ENCODE measurements at places on chromosomes 7 and 10.
A peak's percentile ranks its signal among the peaks of the same experiment; 100 is the strongest.

DNA sequence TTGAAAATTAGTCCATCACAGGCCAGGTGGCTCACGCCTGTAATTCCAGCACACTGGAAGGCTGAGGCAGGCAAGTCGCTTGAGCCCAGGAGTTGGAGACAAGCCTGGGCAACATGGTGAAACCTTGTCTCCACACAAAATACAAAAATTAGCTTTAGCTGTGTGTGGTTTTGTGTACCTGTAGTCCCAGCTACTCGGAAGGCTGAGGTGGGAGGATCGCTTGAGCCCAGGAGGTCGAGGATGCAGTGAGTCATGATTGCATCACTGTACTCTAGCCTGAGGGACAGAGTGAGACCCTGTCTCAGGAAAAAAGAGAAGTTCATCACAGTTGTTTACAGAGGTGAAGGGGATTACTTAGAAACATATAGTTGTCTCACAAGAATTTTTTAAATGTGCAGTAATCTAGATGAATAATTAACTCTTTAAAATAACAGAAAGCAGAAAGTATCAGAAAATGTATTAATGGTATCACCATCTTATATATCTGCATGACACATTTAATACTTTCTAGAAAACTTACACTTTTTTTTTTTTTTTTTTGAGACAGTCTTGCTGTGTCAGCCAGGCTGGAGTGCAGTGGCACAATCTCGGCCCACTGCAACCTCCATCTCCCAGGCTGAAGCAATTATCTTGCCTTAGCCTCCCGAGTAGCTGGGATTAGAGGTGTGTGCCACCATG, 8.9 kb downstream of the LCOR start:
- DNase-seq, result no peak

DNA sequence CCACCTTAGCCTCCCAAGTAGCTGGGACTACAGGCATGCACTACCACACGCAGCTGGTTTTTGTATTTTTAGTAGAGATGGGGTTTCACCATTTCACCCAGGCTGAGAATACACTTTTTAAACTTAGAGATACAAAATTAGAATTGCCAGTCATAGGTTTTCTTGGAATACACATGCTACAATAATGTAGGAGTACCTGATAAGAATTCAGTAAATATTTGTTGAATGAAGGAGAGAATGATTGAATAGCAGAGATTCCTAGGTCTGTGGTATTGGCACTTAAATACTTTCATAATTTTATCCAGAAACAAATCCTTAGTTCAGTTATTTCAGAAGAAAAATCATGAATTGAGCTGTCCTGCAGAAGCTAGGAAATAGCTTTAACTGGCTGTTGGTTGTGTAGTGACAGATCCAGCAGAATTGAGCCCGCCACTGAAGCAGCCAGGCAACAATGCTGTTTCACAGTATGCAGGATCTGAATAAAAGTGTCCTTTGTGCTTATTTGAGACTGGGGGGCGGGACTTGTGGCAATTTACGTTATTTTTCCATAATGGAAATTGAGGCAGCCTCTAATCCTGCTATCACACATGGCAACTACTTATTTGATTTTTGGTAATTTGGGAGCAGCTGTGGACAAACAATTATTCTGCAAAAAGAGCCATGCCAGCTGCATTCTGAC, 31.5 kb downstream of the NRF1 start:
- no peak for DNase-seq

- no peak for DNase-seq
Measured at GRCh38 chr7:147775516-147776284, 814.9 kb upstream of the C7orf33 start.

- peak; percentile 63 for DNase-seq
Measured at GRCh38 chr7:128266883-128267594, 26.0 kb downstream of the LEP start.

DNA sequence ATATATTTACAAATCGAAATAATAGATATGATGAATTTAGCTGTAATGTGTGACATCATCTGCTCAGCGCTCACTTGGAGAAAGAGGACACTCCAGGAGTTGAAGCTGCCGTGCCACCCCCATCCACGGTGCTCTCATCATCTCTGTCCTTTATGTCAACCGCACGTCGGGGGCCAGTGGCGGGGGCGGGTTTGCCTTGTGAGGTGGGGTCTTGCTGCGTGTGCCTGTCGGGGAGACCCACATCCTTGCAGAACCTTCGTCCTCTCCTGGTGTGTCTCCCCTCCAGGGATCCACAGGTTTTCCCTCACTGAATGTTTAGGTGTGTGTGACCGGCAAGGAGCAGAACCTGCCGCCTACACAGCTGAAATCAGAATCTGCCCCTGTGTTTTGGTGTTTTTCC, 71.6 kb downstream of the INPP5A start:
- DNase-seq, result no peak

DNA sequence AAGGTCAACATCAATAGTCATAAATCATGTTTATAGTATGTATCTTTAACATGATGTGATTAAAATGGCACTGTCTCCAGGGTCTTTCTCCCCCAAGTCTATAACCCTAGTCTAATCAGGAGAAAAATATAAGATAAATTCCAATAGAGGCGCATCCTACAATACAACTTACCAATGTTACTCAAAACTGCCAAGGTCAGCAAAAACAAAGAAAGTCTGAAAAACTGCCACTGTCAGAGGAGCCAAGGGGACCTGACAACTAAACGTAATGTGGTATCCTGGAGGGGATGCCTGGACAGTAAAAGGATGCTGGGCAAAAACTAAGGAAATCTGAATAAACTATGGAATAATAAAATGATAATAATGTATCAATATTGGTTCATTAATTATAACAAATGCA, 63.9 kb downstream of the TPK1 start:
- no peak for DNase-seq

DNA sequence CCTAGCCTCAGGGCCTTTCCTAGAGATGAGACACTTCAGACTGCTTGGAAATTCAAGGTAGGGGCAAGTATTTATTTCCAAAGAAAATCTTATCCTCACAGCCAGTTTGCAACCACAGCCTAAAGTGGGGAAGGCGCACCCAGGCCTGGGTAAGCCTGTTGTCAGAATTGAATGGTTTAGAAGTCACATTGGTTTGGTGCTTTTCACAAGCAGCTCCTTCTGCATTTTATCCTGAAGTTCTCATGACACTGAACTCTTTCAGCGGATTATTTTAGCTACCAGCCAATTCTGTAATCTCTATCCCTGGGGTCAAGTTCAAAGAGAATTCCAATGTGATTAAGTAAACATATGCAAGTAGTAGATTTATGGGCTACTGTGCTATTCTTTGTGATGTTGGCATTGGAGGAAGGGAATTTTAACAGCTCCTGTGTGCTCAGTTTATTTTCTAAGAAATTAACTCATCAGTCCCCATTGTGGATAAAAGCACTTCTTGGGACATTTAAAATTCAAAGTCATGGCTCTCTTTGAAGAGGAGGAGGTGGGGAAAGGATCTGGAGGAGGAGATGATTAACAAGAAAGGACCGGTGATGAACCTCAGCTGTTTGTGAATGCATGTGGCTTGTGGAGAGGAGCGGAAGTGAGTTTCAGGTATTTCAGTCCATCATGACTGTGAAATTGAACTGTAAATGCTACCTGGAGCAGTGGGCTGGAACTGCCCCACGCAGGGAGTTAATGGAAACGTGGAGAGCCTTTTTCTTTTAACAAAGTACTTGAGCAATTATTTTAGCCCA, 90.2 kb upstream of the CACUL1 start:
- no peak for DNase-seq

DNA sequence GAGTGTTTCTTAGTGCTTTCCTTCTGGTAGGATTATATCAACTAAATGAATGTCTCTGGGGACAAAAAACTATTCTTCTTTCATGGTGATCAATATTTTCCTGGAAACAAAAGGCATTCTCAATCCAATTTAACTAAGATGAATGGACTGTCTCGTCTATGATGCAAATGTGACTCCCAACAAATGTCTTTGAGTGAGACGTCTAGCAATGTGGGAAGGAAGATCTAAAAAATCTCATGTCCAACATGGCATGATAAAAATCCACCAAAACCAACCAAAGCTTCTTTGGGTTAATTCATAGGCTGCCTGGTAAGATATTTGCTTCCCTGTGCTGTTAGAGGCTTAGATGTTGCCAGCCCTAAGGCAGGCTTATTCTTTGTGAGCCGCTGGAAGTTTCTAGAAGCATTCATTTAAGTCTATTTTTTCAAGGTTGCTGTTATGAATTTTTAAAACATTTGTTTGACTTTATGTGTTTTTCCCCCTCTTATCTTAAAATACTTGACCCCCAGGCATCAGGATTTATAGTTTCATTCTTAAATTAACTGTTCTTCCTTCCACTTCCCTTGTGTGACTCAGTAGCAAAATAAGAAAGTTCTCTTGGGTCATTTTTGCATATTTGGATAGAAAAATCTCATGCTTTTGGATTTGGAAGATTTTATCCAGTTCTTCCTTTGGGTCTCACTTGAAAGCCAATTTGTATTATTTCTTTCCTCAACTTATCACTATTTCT, 156.3 kb downstream of the NRP1 start:
- DNase-seq, result no peak

DNA sequence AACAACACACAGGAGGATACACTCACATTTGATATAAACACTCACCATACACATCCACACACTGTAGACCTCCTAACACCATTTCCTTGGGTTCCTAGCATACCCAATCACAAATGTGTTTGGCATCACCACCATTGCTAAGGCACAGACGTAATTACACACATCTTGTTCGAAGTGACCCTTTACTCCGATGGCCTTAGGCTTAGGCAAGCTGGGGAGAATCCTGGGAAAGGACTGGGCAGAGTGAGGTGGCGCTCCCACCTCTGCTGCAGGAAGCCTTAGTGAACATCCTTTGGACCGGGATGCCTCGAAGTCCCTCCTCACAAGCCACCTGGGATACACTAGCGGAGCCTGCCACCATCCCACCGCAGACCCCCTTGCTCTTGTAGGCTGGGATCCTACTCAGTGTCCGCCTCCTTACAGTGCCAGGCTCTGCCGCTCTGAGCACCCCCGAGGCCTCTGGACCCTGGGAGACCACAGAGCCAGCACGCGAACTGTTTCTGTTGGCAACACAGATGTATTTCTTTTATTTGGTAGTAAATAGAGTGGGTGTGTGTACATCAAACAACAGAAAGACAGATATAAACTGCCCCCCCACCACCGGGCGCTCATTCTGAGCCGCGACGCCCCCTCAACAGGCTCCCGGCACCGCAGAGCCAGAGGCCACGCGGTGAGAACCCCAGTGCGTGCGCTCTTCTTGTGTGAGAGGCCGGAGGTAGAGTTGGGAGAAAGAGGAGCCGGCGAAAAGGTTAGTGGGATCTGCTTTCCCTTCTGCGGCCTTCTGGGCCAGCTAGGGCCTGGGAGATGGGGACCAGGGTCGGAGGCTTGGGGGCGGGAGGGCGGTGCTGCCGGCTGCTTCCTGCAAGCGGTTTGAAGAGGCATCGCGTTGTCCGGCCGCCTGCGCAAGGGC, 5.9 kb upstream of the HMX2 start:
- DNase-seq, result no peak

DNA sequence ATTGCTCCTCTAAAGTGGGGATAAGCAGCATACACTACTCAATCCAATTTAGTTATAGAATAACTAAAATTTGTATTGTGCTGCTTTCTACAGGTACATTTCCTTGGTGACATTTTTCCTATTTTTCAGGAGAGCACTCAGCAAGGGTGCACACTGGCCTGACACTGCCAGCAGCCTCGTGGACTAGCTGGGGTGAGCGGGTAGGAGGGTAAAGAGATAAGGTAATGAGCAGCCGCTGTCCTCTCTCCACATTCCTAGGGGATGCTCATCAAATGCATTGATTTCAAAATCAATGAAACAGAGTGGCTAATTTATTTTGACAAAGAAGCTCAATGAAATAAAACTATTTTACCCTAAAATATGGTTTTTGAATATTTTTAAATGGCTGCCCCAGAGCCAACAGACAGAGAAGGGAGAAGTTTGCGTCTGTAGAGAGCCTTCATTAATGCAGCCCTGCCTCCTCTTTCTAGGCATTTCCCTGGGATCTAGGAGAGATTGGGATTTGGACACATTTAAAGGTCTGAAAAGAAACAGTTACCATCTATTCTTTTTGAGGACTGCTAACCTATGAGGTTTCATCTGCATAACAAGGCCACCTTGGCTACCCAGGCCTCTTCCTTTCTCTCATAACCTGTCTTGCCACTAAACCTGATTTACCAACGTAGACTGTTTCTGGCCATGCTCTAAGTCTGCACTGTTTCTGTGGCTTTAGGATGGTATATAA, 561.0 kb downstream of the IPMK start:
- no peak for DNase-seq

DNA sequence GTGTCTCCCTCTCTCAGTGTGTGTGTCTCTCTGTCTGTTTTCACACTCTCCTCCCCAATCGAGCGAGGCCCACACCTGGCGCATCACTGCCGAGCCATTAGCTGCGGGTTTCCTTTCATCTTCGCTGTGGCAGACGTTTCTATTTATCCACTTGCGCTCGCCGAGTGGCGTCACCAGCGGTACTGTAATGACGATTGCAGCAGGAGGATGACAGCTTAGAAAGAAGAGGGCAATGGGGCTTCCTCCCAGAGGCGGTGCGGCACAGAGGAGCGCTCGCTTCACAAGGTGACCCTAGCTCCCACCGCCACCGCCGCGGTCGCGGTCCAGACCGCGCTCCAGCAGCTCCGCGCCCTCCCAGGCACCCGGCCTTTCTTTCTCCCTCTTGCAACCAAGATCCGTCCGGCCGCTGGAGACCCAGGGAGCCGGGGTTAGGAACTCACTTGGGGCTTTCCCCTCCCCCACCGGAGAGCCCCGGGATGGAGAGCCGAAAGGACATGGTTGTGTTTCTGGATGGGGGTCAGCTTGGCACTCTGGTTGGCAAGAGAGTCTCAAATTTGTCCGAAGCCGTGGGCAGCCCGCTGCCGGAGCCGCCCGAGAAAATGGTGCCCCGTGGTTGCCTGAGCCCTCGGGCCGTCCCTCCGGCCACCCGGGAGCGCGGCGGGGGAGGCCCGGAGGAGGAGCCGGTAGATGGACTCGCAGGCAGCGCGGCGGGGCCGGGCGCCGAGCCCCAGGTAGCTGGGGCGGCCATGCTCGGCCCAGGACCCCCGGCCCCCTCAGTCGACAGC, at the start of gene EVX1:
Gene EVX1, plus strand, starts transcription at position 248 of the 785 bp plus-strand sequence. Its CDS starts 229 bp downstream, at position 477.
- peak; percentile 50 for DNase-seq

GRCh38 chr10:111039522-111039921, 37.3 kb upstream of the ADRA2A start:
- no peak for DNase-seq

DNA sequence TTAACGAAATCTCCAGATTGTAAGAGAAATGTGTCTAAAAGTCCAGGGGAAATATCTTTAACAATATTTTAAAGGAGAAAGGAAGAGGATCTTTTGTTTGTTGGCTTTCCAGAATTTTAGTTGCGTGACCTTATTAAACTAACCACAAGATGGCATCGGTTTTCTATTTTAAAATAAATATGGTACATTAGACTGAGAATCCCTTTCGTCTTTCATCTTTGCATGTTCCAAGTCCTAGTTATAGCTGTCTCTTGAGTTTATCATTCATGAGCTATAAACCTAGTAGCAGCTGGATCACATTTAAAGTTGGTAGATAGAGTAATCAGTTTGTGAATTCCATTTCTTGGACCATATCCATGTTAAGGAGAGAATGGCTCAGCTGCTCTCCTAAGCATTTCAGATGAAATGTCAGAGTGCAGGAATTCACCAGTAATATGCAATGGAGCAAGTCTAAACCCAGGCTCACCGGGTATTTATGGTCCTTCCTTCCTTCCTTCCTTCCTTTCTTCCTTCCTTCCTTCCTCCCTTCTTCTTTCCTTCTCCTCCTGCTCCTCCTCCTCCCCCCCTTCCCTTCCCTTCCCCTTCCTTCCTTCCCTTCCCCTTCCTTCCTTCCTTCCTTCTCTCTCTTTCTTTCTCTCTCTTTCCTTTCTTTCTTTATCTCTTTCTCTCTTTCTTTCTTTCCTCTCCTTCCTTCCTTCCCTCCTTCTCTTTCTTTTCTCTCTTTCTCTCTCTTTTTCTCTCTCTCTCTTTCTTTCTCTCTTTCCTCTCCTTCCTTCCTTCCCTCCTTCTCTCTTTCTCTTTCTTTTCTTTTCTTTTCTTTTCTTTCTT, 57.8 kb upstream of the RAB18 start:
- no peak for DNase-seq

All from upper lobe of right lung (tissue), 1 donor.